ENCODE measurements at places on chromosomes 16 and 17.

DNA sequence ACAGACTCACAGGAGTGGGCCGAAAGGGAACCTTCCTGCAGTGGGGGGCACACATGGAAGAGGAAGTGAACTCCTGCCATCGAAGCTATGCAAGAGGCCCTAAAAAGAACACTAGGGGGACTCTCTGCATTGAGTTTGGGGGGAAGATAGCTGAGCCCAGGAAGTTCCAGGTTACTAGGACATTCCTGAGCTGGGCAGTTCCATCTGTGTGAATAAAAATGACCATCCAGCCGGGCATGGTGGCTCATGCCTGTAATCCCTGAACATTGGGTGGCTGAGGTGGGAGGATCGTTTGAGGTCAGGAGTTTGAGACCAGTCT is 211.8 kb downstream of the ZNF423 start:
- DNase-seq: no peak

DNA sequence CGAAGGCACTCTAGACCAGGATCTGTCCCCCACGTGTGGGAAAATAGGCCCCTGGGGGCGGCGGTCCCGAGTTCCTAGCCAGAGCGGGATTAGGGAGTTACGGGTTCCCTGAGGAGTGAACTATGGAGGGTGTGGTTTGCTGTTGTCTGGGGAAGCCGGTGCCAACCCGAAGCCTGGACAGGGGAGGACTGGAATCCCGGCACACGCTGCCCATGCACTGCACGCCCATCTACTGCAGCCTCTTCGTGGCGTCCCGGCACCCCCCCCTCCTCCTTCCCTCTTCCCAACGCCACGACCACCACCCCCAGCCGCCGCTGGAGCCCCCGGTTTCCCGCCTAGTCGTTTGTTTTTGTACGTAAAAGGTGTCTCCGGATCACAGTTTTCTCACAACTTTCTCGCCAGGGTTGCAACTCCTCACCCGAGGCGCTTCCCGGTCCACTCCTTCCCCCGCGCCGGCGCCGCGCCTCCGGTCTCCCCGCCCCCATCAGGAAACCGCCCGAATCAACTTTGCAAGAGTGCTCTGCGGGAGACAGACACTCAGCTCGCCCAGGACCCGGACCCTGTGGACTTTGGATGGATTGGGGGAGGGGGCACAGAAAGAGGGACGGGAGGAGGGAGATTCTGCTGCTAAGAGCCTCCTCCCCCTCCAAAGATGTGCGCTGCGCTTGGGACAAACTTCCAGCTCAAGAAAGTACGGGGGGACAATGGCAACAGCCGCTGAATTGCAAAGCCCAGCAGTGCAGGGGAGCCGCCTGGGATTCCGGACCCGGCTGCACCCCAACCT is 1.4 kb upstream of the LHX1 start:
- DNase-seq: no peak

DNA sequence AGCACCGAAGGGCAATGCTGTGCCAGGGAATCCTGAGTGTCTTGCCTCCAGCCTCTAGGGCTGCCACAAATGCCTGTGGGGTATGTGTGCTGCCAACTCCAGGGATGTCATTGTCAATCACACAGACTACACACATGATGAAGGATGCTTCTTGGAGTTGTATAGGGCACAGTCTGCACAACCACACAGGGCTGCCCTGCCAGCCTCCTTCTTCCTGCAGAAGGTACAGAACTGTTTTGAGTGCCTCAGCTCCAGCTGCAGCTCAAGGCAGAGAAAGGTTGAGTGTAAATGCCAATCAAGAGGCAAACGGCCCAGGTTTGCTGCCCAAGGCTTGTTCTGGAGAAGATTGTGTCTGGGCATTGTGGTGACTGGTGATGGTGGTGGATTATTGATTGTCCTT is 15.6 kb downstream of the SCNN1B start:
- DNase-seq: no peak

DNA sequence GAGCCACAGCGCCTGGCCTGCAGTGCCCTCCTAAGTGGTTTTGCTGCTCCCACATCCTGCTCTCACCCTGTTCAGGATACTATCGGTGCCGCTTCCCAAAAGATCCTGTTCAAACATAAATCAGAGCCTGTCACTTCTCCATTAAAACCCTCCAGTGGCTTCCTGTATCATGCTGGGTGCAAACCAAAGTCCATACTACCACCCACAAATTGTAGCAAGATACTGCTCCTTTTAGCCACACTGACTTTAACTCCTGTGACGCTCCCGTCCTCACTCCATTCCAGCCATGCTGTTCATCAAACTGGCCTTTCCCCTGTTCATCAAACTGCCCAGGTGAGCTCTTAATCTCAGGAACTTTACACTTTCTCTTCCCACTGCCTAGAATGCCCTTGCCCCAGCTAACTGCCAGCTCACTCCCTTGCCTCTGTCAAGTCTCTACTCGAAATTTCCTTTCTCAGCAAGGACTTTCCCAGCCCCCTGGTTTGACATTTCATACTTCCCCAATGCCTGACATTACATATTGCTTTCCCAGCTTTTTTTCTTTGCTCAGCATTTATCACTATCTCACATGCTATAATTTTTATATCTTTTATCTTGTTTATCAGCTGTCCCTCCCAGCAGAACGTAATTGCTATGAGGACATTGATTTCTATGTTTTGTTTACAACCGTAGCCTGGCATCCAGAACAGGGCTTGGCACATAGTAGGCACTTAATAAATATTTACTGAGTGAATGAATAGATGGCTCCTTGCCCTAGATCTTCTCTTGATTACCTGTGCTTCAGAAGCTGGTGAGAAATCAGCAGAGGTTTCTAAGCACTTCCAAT is 44.3 kb upstream of the SMURF2 start:
- DNase-seq: peak; percentile 24

- DNase-seq: no peak
Observed at GRCh38 chr17:70523426-70523825, 354.1 kb downstream of the KCNJ2 start.

GRCh38 chr16:13441675-13442074 is 478.3 kb upstream of the ERCC4 start:
- no peak for DNase-seq

DNA sequence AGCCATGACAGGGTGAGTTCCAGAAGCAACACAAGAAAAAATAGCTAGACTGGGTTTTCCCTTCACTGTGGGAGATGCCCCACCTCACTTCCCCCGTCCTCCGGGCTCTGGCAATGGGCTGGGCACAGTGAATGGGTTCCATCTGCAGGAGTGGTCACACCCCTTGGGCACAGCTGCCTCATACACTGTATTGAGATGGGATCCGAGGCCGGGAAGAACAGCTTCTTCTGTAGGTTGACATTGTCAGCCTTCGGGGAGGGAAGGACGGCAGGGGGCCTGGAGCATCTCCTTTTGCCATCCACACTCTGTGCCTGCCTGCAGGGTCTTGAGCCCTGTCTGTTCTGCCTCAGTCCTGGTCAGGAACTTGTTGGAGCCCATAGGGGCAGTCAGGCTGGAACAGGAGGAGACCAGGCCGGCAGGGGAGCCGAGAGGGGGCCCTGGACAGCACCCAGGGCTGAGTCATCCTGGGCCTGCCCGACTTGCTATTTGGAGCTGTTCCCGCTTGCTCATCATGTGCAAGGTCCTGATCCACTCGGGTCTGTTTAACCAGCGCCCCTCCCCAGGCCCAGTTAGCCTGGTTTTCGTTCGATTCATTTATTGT is 286.7 kb downstream of the SEC14L1 start:
- DNase-seq: no peak

DNA sequence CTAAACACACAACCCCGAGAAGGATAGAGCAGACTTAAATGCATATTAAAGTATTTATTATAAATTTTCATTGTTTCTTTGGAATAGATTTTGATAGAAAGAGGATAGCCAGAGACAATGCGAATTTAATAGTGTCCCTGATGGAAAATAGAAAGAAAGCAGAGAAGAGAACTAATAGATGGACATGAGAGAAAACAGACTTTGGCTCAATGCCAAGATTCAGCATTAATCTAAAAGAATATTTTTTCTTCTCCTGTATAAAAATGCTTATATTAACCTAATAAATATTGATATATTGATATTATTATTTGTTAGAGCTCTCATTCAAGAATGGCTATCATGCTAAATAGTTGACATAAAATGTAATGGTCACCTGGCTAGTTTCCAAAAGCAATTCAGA is 173.4 kb downstream of the KIF2B start:
- DNase-seq: no peak

DNA sequence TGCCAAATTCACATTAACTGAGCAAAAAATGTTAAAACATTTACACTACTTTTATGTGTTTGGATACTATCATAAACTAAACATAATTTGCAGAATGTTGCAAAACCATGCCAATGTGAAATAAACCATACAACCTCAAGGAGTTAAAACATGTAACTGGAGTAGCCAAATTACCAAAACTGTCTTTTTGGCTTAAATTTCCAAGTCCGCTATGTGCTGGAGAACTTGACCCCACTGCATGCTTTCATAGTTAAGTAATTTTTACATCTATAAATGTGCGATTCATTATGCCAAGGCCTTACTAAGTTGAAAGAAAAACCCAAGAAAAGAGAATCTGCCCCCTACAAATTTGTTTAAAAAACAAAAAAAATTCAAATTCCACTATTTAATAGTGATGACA is 28.2 kb downstream of the BRD7 start:
- no peak for DNase-seq

- DNase-seq: no peak
Observed at GRCh38 chr17:30396612-30397011, 17.9 kb downstream of the CPD start.

DNA sequence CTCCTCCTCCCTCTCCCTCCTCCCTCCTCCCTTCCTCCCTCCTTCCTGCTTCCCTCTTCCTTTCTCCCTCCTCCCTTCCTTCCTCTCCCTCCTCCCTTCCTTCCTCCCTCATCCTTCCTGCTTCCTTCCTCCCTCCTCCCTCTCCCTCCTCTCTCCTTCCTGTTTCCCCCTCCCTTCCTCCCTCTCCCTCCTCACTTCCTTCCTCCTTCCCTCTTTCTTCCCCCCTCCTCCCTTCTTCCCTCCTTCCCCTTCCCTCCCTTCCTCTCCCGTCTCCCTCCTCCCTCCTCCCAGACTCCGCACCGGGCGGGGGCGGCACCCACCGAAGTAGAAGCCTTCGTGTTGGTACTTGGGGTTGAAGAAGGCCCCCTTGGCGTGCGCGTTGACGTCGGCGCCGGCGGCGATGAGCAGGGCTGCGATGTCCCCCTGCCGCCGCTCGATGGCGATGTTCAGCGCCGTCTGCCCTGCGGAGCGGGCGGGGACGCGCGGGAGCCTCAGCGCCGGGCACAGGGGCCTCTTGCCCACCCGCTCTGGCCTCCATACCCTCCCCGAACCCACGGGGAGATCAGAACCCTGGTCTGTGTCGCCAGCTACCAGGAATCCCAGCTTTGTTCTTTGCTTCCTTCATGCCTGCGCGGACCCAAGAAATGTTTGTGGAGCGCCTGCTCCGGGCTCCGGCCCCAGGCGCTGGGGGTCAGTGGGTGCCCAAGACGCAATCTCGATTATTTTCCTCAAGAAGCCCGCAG is 22.2 kb downstream of the TRPV3 start:
- DNase-seq: peak; percentile 68

DNA sequence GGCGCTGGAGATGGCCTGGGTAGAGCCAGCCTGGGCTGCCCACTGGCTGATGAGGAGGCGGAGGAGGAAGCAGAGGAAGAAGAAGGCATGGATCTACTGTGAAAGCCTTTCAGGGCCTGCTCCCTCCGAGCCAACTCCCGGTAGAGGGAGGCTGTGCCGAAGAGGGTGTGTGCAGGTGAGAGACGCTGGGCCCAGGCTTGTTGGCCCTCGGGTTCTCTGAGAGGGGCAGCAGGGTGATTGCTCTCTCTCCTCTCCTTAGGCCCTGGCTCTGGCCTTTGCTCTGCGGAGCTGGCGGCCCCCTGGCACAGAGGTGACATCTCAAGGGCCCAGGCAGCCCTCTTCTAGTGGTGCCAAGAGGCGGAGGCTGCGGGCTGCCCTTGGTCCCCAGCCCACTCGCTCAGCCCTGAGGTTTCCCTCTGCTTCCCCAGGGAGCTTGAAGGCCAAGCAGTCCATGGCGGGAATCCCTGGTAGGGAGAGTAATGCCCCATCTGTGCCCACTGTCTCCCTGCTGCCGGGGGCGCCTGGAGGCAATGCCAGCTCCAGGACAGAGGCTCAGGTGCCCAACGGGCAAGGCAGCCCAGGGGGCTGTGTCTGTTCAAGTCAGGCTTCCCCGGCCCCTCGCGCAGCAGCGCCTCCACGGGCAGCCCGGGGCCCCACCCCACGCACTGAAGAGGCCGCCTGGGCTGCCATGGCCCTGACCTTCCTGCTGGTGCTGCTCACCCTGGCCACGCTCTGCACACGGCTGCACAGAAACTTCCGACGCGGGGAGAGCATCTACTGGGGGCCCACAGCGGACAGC is 3.6 kb downstream of the TP53I13 start:
- no peak for DNase-seq

- DNase-seq: no peak
Observed at GRCh38 chr17:56231693-56232092, 78.4 kb downstream of the ANKFN1 start.

Measured in pons (tissue), 1 donor.